ENCODE measurements at places on chromosomes 3 and 15.
A peak's percentile ranks its signal among the peaks of the same experiment; 100 is the strongest.

- DNase-seq: no peak
These were observed 22.1 kb downstream of the SIAH2 start for GRCh38 chr3:150740733-150741496.

GRCh38 chr3:196049653-196050052, 32.2 kb downstream of the TFRC start:
- DNase-seq: no peak

DNA sequence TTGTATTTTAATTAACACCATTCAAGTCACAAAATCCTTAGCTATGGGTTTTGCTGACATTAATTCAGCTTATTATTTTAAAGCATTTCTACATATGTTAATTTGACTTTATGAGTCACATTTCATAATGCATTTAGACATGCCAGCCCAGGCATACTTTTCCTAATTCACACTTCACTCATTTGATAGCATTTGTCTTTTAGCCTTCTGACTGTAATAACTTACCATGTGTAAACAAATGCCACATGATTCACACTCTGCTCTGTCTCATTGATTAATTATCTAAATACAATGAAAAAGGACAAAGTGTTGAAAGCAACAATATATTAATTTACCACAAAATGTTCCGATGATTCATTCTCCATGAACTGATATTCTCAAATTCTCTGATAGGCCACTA, 927.8 kb upstream of the EPHA6 start:
- no peak for DNase-seq

DNA sequence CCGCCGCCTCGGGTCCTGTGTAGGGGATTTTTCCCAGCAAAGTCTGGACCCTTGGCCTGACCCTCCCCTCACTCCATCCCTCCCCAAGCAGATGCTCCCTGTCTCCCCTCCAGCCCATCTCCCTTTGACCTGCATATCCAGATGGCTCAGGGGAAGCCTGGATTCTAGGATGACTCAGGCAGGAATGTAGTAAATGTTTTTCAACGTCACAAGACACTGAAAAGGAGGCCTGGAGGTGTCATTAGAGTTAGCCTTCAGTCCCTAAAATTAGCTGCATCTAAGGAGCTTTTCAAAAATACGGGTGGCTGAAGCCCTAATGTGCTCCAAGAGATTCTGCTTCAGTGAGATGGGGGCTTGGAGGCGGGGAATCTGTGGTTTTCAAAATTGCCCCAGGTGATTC, 7.2 kb downstream of the ACAN start:
- no peak for DNase-seq

GRCh38 chr15:50183112-50183794, 1.3 kb downstream of the SLC27A2 start:
- no peak for DNase-seq

DNA sequence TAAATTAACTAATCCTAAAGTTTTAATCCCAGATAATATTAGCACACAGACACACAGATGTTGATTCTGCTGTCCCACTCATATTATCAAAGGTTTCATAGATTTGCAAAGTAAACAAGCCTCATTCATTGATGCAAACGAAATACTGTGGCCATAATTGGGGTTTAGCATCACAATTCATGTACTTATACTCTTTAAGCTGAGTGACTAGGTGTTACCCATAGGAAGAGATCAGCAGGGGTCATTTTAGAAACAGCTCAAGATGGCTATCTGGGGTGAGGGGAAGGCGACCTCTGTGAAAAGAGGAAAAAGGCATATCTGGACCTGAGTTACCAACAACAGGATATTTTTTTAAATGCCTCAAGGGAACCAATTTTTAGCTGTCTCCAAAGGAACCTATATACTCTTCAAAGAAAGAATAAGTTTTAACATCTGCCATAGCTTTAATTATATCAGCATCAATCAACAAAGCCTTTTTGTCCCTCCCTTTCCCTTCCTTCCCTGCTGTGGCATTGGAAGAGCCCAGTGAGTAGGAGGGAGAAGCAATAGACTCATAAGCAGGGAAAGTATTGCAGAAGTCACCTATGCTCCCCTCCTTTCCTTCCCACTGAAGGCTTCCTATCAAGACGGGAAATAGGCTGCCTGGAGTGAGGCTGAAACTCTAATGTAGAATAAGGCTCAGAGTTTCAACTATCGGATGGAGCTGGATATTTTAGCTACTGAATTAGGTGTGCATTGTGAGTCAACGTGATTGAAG, 553.4 kb downstream of the ZIC1 start:
- no peak for DNase-seq

- peak; percentile 50 for DNase-seq
These were observed 106.3 kb upstream of the RNU6-1 start for GRCh38 chr15:67945951-67946700.

- DNase-seq: no peak
These were observed 10.6 kb downstream of the MAPKAPK3 start for GRCh38 chr3:50627407-50628051.

DNA sequence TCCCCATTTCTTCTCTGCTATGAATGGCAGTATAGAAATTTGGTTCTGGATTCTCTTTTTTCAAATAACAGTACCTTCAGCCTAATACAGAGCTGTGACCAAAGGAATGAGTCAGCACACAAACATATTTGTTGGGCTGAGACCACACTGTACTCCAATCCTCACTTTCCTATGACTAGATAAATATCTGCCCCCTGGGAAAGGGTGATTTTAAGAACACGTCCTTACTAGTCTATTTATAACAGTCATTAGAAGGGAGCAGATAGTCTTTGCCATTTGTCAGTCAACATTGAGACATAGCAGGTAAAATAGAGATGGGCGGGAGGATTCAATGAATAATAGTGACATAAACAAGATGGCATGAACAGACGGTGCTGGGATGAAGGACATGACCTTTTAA, 461.3 kb downstream of the MCTP2 start:
- DNase-seq: no peak

DNA sequence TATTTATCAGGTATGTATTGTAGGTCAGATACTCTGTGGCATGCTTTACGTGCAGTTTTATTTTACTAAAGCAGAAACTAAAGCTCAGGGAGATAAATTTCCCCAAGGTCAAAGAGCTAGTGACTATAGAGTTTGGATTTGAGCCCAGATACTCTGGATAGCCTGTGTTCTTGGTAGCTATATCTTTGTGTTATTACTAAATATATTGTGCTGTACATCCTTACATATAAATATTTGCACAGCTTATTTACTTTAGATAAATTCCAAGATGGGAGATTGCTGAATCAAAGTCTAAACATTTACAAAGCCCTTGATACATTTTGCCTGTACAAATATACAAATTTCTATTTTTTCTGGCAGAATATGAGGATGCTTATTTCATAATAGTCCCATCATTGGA, 660.9 kb upstream of the NAALADL2 start:
- DNase-seq: no peak

DNA sequence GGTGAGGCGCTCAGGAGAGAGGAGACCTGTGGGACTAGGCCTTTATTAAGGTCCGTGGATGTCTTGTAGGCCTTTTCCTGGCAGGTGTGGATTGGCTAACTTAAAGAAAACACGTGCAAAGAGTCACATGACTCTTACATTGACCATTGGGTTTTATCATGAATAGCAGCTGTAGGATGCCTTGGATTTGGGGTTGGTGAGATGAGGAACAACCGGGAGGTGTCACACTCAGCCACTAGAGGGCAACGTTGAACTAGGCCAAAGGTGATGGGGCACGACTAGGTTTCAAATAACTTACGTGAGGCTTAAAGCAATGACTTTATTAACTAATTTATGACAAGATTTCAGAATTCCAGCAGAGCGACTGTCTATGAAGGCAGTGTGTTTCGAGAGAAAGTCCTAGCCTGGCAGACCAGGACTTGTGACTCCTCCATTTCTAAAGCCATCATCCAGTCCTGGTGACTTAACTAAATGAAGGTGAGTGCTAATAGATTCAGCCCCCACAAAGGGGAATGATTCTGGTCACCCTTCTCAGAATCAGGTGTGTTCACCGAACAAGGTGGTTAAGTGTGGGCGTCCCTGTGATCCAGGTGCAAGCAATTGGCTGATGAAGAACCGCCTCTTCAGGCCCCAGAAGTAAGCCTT, 345.6 kb downstream of the MCTP2 start:
- peak; percentile 50 for DNase-seq
